OCI-M1 (cell line): ENCODE measurements at places on chromosomes 12 and 14.
A peak's percentile ranks its signal among the peaks of the same experiment; 100 is the strongest.

GRCh38 chr14:74841230-74842207 is 34.4 kb downstream of the PROX2 start:
- DNase-seq: peak; percentile 28

GRCh38 chr12:116331876-116332275 is 54.4 kb upstream of the MED13L start:
- DNase-seq: no peak

DNA sequence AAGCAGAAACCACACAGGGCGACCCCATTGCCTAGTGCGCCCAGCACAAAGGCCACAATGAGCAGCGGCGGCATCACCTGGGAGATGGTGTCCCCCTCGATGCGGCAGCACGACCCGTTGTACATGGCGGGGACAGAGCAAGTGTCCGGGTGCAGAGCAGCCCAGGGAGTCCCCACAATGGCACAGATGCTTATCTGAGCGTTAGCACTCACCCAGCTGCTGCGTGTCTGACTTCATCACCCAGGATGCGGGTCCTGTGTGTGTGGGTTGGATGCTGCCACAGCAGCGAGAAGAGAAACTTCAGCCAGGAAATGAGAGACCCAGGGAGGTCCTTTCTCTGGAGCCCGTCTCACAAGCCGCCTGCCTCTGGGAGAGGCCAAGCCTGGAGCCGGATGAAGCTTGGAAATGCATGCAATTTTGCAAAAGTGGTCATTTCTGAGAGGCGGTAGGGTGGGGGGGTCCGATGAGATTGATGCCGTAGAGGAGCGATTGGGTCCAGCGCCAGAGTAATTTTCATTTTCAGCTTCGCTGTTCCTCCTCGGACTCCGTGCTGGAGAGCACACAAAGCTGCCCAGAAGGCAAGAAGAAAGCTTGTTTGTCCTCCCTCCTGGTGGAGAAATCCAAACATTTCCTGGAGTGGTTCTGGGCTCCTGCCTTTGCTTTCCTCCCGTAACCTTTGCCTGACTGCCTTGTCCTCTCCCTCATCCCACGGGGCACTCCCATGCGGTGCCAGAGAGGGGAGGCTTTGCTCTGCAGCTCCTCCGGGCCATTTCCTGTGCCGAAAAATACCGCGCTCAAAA is at the start of gene HCAR1:
Gene HCAR1, minus strand, starts transcription at position 630 of the 800 bp plus-strand sequence. Its CDS starts 505 bp downstream, at position 125.
- no peak for DNase-seq

- no peak for DNase-seq
These were observed 217.8 kb upstream of the NPAS3 start for GRCh38 chr14:32720927-32721326.

DNA sequence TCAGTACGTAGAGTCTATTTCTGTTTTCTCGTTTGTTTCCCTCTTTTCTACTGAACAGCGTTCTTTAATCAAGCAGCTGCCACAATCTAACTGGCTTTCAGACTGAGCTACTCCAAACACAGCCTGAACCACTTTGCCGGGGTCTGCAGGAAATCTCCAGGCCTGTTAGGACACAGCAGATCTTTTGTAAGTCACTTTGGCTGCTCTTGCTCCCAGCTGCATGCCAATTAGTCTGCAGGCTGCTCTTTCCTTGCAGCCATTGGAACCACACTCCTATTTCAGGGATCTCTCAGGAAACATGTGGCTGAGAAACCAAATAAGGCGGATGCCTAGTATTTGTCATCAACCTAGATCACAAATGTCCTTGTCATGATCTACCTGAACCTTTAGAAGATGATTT is 73.6 kb downstream of the TMTC1 start:
- no peak for DNase-seq

GRCh38 chr12:123801573-123802178 is 39.6 kb downstream of the DNAH10 start:
- peak; percentile 54 for DNase-seq

- DNase-seq: no peak
These were observed 168.8 kb upstream of the BCL2L14 start for GRCh38 chr12:11901701-11902524.

- DNase-seq: no peak
These were observed 7.8 kb downstream of the SH2B3 start for GRCh38 chr12:111413442-111414086.
